CMK (cell line): ENCODE measurements at places on chromosomes 5 and 9.

DNA sequence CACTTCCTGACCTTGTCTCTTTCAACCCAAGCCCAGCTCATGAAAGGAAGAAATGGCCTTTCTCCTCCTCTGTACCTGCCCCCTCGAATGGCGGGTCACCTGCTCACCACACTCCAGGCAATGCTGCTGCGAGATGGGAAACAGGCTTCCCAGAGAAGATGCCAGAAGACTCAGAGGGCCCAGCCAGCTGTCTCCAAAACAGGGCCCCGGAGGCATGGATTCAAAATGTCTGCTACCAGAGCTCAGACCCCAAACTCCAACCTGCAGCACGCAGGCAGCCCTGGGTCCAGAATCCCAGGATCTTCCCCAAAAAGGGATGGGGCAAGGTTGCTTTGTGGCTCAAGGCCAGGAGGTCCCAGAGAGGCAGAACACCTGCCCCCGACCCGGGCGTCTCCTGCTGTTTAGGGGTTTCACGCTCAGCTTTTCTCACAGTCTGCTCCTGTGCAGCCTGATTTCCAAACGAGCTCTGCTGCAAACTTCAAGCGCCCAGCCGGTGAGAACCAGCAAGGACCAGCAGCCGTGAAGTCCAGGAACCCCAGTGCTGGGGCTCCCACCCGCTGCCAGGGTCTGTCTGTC is 42.5 kb downstream of the VAV2 start:
- DNase-seq, result no peak

GRCh38 chr9:14466828-14467227 is 152.9 kb upstream of the NFIB start:
- DNase-seq, result no peak

GRCh38 chr5:107576155-107576554 is 94.6 kb downstream of the EFNA5 start:
- DNase-seq, result no peak

- no peak for DNase-seq
These were observed 114.5 kb downstream of the TSSK1B start for GRCh38 chr5:113320273-113320780.

DNA sequence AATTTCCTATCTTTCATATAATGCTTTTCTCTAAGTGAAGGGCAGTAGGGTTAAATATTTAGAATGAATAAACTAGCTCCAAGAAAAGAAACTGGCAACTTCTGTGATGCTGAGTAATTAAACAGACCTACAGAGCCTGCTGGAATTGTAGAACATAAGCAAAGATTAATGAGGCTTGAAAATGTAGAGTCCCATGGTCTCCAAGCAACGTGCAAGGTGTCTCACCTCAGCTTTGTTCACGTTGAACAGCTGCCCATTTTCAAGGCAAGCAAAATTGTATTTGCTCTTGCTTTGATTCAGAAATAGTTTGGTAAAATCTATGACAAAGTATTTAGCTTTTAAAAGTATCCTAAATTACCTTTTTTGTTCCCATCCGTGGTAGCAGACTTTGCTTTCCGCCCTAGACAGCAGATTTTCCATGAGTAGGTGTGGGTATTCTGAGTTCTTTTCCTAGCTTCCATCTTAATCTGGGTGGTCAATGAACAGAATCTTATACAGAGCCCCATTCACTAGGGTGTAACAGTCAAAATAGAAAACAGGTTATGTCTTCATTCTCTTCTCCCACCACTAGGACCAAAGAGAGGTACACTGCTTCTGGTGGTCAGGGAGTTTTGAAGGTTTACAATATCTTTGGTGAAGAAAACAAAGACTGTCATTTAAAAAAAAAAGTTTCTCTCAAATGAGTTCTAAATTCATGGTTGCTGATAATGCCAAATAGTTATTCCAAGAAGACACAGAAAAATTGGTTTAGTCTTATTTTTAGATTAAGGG is 52.1 kb upstream of the TYRP1 start:
- no peak for DNase-seq

- no peak for DNase-seq
These were observed 102.7 kb upstream of the VCAN start for GRCh38 chr5:83368835-83369234.

DNA sequence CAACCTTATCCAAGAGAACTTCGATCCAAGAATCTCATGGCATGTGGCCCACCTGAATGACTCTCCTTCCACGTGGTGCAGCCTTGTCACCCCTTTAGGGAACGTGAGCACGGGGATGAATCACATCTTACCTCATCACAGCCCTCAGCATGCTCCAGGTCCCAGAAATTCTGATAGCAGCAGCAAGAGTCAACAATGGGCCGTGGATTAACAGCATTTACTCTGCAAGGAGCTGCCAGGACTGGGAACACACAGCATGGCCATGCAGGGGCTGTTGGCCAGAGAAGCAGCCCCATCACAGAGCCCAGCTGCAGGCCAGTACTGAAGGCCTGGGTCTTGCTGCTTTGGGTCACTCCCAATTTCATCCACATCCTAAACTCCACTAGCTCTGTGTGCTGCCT is 150.4 kb downstream of the C5orf15 start:
- DNase-seq, result no peak

DNA sequence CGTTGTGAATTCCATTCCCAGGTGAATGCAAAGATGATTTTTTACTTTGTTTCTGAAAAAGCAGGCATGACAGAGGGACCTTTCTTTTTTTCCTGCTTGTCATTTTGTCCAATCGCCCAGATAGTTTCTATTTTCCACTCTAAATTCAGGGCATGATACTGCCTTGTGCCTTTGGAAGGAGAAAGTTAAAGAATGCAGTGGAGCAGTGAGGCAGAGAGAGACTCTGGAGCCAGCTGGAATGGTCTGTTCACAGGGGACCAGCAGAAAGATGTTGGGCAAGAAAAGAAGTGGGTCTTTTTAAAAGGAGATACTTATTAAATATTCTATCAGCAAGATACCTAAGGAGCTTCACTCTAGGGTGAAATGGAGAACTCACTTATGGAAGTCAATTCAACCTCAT is 532.3 kb downstream of the BRINP1 start:
- DNase-seq, result no peak

GRCh38 chr9:94031380-94031779 is 52.9 kb upstream of the PTPDC1 start:
- no peak for DNase-seq

DNA sequence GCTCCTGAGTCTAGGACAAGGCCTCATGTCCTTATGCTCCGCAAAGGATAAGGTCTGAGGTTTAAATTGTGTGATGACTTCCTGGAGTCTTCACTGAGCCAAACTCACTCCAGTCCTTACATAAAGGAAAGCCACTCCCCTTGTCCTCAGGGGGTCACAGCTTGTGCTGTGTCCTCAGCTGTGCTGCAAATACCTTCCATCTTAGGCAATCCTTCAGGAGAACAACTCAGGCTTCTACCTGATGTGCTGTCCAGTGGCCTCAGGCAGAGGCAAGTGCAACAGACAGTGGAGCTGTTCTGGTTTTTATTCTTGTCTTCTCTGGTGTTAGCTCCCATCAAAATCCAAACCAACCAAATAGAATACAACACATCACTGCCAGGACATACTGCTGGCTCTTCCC is 151.5 kb downstream of the TAF11L14 start:
- no peak for DNase-seq

- no peak for DNase-seq
These were observed 38.4 kb upstream of the RECK start for GRCh38 chr9:35998333-35998732.

- DNase-seq, result no peak
These were observed 29.7 kb upstream of the FYB1 start for GRCh38 chr5:39249069-39249468.

GRCh38 chr5:80777347-80778287 is 122.8 kb upstream of the DHFR start:
- DNase-seq, result no peak

- no peak for DNase-seq
These were observed 258.5 kb upstream of the PPP1R2B start for GRCh38 chr5:156591631-156592030.

DNA sequence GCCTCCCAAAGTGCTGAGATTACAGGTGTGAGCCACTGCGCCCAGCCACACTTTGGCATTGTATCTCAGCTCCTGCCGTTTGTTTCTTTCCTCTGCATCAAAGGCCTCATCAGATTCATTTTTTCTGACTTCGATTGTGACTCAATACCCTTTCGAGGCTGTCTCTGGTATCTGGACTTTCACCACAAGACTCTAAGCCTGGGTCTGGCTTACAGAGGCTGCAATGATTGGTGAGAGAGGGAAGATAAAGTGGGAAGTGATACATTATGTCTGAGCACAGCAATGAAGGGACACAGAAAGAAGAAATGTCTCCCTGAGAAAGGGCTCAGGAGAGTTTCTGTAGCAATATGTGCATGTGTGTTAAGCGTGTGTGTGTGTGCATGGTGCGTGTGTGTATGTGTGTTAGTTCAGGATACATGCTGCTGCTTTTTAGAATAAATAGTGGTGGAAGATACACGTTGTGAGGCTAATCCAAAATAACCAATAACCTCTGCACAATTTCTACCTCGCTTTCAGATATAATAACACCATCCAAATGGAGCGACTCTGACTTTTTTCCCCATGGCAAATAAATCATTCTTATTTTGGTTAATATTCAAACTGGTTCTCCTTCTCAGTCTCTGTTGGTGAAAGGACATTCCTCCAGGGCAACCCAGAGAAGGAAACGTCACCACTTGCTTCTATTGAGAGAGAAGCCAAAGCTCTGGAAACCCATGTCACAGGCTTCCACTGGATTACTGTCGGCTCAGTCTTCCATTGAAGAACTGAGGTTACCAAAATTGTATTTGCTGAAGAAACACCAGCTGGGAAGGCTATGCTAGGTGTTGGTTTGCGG is 8.1 kb upstream of the DAB2 start:
- no peak for DNase-seq

DNA sequence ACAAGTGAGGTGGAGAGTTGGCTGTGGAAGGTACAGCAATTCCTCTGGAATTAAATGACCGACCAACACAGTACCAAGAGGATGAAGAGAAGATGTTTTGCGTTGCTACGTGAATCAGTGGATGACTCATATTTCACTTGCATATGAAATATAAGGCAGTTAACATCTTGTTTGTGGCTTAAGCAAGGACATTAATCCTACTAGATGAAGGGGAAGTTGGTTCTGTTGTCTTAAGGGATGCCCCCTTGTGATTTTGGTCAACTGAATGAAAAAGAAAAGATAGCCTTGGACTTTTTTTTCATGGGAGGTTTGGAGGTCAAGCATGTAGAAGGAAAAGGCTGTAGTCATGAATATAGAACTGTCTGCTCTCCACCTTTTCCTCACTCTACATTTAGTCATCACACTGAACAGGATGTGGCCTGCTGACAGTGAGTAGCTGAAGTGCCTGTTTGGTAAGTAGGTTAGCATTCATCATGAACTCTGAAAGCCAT is 33.9 kb downstream of the VLDLR start:
- no peak for DNase-seq

GRCh38 chr9:118269623-118270022 is 565.4 kb downstream of the TLR4 start:
- DNase-seq, result no peak

DNA sequence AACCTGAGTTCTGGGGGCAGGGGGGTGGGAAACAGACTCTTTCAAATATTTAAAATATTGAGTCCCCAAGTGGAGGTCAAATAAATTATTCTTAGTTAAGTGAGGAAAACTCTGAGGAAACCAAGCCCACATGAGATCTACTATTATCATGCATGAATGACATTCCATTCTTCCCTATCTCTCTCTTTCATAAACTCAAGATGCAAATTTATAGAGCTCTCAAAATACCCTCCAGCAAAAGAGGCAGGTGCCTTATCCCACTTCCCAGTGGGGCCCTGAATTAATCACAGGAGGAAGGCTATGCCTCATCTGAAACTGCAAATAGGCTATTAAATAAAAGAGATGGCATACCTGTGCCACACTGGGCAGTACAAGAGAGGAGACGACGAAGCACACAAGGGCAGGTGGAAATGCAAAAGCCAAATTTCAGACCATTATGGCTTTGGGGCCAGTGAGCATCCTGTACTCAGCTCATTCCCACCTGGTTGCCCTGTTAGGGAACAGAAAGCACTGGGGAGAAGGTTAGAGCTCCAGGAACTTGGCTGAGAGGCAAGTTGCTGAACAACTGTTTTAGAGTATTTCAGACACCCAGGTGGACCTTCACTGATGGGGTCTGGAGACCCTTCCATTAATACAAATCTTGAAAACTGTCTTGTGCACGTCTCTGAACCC is 102.2 kb upstream of the EQTN start:
- DNase-seq, result no peak

DNA sequence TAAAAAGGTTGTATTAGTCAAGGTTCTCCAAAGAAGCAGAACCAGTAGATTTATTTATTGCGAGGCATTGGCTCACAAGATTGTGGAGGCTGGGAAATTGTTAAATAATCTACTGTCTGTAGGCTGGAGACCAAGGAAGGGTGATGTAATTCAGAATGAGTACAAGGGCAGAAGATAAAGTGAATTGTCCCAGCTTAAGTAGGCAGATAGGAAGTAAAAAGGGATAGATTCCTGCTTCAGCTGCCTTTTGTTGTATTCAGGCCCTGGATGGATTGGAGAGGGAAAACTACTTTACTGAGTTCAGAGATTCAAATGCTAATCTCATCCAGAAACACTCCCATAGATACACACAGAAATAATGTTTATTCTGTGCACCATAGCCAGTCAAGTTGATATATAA is 301.1 kb downstream of the CYLC2 start:
- DNase-seq, result no peak

- DNase-seq, result no peak
These were observed 22.2 kb downstream of the ELL2 start for GRCh38 chr5:95939465-95939864.

DNA sequence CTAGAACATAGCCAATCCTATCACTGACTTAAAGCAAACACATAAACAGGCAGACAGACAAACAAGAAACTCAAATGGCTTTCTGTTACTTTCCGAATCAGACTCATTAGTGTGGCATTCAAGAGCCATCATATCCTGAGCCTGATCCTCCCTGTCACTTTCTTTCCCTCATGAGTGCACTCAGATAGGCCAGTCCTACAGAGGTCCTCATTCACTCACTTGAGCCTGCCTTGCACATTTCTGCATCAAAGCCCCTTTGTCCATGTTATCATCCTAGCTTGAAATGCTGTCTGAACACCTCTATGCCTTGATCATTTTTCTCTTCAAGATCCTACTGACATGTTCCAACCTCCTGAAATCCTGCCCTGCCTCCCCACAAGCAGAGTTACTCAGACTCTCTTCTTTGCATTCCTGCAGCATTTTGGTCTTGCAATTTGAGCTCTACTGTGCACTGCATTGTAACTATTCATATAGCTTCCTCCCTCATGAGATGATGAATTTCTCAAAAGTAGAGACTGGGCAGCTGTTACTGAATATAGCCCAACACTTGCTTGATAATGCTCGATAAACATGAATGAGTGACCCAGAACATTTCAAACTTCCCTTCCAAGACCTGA is 126.9 kb downstream of the PALM2AKAP2 start:
- DNase-seq, result no peak

GRCh38 chr9:1414711-1415131 is 364.6 kb downstream of the DMRT2 start:
- DNase-seq, result no peak
